Esophagus squamous epithelium (tissue), 5 donors: ENCODE measurements at places on chromosomes 6 and 20.

DNA sequence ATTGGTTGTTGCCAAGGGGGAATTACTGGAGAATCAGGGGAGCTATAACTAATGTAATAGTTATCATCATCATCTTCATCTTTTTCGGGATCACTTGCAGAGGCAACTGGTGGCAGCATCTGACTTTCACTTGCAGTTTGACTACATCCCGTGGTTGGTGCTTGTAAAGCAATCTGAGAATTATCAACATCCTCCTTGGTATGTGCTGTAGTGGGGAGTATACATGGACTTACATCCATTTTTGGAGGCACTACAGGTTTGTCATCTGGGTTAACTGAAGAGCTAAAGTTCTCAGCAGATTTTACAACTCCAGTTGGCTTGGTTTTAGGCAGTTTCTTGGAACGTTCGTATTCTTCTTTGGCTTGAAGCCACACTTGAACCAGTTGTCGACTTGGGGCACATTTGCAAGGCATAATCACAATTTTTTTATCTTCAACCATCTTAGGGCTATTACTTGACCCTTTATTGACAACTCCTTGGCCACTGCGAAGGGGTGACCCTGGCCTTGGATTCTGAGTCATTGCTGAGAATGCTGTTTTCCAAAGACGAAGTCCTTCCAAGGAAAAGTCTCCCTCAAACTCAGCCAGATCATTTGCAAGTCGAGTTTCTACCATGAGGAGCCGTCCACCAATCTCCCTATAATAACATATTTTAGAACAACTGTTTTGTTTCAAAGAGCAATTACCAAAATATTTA is 115.5 kb downstream of the REV3L start:
- no peak for DNase-seq

DNA sequence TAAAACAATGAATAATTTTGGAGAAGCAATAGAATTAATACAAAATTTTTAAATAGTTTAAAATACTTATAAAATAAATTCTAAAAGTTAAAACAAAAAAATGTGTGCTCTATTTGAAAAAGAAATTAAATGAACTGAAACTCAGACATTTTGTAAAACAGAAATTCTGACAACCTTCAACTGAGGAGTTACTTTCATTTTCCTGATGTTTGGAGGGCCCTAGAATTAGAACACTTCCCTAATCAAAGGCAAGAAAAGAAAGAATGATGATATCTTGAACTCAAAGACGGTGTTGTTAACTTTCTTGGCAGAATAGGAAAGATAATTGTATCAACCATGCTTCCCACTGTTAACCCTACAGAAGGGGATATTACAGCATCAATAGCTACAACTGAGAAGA is 27.9 kb downstream of the SNX14 start:
- DNase-seq = no peak

DNA sequence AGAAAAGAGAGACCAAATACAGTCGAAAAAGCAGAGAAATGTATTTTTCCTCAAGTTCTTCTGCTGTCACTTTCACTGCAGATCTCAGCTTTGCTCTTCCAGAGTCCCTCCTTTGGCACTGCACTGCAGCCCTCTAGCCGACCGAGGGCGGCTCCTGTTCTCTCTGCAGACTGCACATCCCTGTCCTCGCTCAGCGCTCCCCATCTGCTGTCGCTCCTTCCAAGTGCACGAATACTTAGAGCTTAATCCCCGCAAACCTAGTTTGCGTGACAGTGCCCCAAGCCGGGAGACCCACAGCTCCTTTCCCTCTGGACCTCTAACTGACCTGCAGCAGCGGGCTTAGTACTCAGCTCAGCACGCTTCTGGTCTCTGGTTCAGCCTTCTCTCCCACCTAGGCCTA is 15.2 kb downstream of the RPP21 start:
- no peak for DNase-seq

DNA sequence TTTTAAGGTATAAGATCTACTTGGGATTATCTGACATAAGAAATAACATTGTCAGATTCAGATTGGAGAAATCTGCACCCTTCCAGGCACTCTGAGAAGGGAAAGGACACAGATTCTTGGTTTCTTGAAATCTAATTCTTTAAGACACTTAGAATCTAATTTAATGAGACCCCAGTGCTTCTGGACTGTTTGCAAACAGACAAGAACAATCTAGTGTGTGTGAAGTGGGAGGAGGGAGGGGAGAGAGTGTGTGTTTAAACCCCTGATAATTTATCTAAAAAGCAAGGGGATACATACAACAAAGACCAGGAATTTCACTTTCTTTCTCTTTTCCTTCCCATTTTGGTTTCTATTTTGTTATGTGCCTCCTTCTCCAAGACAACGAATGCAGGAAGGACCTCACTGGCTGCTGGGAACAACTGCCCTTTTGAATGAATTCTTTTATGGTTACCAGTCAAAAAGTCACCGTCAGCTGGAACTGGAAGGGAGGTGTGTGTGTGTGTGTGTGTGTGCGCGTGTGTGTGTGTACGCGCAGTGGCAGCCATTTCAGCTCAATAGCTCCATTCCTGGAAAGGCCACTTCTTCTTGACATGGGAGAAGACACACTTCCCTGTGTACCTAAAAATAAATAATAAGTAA is 129.4 kb downstream of the BCAS1 start:
- no peak for DNase-seq

DNA sequence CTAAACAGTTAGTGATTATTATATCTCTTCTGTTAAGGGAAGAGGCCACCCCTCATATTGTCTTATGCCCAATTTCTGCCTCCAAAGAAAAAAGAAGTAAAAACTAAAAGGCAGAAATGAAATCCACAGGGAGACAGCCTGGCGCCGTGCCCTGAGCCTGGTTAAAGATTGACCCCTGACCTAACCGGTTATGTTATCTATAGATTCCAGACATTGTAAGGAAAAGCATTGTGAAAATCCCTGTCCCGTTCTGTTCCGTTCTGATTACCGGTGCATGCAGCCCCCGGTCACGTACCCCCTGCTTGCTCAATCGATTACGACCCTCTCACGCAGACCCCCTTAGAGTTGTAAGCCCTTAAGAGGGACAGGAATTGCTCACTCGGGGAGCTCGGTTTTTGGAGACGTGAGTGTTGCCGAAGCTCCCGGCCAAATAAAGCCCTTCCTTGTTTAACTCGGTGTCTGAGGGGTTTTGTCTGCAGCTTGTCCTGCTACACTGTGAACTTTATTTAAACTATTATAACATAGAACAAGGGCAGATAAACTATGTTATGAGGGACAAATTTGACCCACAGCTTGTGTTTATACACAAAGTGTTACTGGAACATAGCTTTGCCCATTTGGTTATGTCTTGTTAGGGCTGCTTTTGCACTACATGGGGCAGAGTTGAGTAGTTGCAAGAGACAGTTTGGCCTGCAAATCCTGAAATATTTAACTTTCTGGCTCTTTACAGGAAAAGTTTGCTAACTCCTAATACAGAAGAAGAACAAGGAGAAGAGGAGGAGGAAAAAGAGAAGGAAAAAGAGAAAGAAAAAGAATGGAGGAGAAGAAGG is 49.6 kb downstream of the CD24 start:
- no peak for DNase-seq

GRCh38 chr20:64042054-64042781 is 6.2 kb downstream of the C20orf204 start:
- DNase-seq = no peak

DNA sequence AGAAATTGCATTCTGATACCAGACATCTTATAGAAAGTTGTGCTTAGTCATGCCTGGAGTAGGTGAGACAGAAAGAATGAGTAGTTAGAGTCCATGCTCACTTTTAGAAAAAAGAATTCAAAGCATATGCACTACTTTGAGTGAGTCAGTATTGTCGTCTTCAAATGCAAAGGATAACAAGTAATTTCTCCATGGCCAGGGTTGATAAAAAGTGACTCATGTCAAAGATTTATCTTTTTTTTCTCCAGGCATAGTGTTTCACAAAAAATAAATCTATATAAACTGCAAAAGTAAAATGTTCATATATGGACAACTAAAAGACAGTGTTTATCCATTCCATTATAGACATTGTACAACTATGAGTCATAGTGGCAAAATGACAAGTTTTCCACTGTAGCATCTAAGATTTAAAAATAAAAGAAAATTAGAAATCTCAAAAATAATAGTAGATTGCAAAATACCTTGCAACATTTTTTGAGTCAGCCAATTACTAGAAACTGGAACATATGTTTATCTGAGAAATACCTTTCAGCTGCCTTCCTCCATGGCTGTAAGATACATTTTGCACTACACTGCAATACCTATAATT is 329.6 kb downstream of the GRIK2 start:
- DNase-seq = no peak

DNA sequence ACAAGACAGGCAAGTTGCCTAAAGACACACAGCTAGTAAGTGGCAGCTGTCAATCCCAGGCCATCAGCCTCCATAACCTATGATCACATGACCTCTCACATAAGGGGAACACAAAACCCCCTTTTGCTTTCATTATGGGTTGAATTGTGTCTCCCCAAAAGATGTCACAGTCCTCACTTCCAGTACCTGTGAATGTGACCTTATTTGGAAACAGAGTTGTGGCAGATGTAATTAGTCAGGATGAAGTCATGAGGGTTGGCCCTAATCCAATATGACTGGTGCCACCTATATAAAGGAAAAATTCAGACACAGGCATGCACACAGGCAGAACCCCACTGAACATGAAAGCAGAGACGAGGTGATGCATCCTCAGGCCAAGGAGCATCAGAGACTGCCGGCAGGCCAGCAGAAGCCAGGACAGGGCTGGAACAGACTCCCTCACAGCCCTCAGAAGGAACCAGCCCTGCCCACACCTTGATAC is 33.6 kb downstream of the GFOD1 start:
- DNase-seq = no peak

- no peak for DNase-seq
These were observed 100.7 kb upstream of the GMDS start for GRCh38 chr6:2346078-2346477.

DNA sequence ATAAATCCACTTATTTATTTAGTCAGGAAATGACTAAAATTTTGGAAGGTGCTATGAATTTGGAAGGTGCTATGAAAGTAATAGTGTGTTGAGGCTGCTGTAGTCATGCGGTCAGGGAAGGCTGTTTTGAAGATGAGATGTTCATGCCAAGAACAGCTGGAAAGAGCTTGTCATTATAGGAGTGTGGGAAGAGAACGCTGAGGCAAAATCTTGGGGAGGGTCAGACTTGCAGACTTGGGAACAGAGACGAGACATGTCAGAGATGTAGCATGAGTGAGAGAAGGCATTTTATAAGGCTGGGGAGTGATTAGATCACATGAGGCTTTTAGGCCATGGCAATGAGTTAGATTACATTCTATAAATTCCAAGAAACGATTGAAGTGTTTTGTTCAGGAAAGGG is 124.0 kb upstream of the B3GAT2 start:
- DNase-seq = no peak

DNA sequence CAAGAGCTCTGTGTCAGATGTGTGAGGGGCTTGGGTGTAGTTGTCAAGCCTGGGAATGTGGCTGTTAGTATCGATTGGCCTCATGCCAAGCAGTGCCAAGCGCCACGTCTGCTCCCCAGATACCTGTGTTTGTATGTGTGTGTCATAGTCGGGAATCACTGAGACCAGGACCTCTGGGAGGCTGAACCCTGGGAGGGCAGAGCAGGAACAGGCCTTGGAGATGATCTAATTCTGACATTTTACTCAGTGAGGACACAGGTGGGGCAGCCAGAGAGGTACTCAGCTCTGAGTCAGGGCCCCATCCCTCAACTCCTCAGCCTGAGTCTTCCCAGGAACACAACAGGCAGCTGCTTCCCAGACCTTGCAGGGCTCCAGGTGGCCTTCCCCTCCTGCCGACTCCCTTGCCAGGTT is 51.2 kb upstream of the FANCE start:
- DNase-seq = no peak

- no peak for DNase-seq
These were observed 3.8 kb downstream of the BRPF3 start for GRCh38 chr6:36200154-36200891.

- DNase-seq = no peak
These were observed 382.4 kb upstream of the ADGRB3 start for GRCh38 chr6:68252632-68253031.

- DNase-seq = no peak
These were observed 49.2 kb upstream of the TLDC2 start for GRCh38 chr20:36826554-36827244.

DNA sequence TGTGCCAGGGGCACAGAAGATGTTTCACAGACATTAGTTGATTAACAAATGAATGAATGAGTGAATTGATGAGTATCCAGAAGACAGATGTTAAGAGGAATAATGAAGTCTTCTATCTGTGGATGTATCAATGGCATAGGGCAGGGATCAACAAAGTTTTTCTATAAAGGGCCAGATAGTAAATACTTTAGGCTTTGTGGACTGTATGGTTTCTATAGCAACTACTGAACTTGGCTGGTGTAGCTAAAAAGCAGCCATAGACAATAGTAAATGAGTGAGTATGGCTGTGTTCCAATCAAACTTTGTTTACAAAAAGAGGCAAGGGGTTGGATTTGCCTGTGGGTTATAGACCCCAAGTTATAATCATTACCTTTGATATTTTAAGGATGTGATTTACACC is 144.0 kb downstream of the PRL start:
- DNase-seq = no peak

GRCh38 chr6:16429669-16430068 is 191.3 kb downstream of the GMPR start:
- DNase-seq = no peak

DNA sequence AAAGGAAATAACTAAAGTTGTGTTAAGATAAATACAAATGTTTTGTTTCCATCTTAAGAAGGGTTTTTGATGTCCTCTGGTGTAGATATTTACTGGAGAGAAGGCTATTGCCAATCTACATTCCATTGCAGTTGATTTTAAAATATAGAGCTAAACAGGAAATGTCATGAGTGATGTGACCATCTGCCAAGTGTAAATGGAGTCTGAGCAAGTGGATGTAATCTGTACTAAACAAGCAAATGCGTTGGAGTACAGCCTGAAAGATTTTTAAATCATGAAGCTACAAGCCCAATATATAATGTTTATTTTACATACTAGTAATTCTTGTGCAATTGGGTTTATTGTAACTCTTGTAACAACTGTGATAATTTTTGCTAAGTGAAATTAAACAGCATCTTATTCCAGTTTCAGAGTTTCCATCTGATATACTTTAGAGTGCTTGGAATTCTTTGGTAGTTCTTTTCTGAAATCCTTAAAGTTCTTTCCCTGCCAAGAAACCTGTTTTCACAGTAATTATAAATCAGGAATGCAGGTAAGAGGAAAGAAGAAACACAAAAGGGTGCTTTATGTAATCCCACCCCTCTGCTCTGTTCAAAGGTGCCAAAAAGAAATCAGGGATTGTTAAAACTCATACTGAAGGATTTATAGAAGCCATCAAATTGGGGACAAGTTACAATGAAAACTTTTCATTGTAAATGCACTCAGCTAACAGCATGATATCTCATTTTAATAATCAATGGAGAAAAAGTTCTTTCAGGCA is 47.2 kb upstream of the FLRT3 start:
- no peak for DNase-seq

GRCh38 chr20:52379723-52380336 is 188.3 kb upstream of the ZFP64 start:
- DNase-seq = no peak

DNA sequence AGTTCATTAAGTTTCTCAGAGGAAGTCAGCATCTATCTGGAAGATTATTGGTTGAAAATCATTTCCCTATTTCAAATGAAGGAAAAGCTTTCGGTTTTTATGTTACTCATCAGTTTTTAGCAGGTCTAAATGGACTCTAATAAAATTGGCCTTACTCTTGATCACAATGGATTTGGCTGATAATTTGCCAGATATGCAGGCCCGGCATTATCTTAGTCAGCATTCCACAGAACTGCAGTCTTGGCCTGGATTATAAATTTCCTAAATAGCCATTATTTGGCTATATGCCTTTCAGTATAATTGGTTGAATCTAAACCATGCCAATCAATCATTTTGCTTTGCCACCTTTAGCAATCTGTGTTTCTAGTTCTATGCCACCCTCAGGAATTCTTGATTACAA is 91.7 kb upstream of the KCNQ5 start:
- DNase-seq = no peak
